ENCODE measurements at places on chromosomes 7 and 10. TPM values are rescaled to one million over a fixed set of nuclear protein-coding genes. Genes with fewer than 3 reads are reported as not detected.

LIPF gene
- not detected for total RNA-seq

KCNIP2 gene
- total RNA-seq: 0.81 TPM

STRIP2 gene
- 16.7 TPM for total RNA-seq

DNA sequence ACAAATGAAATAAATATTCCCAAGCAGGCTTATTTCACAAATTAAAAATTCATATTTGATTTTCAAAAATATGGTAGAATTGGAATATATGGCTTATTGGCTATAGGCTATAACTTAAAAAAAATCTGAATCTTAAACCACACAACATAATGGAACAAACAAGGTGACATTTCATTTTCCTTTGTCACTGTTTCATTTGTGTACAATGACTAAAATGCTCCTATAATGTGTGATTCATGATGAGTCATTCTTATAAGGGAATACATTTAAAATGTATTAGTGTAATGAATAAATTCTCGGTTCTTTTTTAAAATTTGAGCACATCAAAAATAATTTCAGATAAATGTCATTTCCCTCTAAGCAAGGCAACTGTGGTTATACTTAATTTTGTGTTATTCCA is 148.0 kb upstream of the ANK3 start:
- peaks cover 32% of the 10 kb centered on the region for H3K4me1 ChIP-seq
- DNase-seq: no peak
- H3K27me3 ChIP-seq: no peaks in the 10 kb centered on the region
- no peak overlapping the region for H3K4me3 ChIP-seq
- H3K27ac ChIP-seq: no peak overlapping the region

DNA sequence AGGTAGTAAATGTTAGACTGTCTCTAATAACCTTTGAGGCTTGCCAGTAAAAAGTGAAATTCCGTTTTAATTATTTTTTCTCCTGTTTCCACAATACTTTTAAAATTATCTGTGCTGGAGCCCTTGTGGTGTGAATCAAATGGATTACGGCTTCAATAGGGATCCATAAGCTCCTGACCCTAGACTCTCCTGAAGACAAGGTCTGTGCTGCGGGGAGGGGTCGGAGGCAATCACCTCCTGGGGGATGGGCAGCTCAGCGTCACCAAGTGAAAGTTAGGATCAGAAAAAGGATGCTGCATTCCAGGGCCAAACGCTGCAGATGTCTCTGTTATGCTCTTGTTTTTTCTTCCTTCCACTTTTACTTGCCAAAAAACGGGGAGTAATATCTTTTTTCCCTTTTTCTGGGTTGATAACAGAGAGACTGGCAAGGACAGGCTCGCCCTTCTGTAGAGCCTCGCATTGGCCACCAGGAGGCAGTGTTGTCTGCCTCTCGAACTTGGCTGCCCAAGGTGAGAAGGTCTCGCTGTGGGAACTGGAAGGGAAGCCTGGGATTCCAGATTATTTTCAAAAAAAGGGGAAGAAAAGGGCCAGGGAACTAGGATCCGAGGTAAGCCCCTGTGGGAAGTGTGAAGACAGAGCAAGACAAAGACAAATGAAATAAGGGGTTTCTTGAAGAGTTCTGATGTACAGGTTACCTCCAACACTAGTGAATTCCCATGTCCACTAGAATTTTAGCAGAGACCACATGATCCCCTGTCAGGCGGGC is 621.9 kb downstream of the ACTR3B start:
- peaks cover 12% of the 10 kb centered on the region for H3K27me3 ChIP-seq
- H3K4me3 ChIP-seq: no peak overlapping the region
- no peak overlapping the region for H3K27ac ChIP-seq
- no peaks in the 10 kb centered on the region for H3K4me1 ChIP-seq
- peak; percentile 19 for DNase-seq

GRCh38 chr7:74173491-74173865 is 678 bp upstream of the EIF4H start:
- H3K4me1 ChIP-seq: peaks cover 5% of the 10 kb centered on the region
- H3K36me3 ChIP-seq: peaks cover 23% of the 10 kb centered on the region
- H3K27ac ChIP-seq: peak overlapping the region; percentile 83
- peak overlapping the region; percentile 86 for H3K4me3 ChIP-seq
- DNase-seq: no peak

GRCh38 chr10:64096941-64097340 is 575.7 kb downstream of the REEP3 start:
- no peaks in the 10 kb centered on the region for H3K36me3 ChIP-seq
- no peaks in the 10 kb centered on the region for H3K4me1 ChIP-seq
- DNase-seq: no peak
- no peak overlapping the region for H3K4me3 ChIP-seq

DNA sequence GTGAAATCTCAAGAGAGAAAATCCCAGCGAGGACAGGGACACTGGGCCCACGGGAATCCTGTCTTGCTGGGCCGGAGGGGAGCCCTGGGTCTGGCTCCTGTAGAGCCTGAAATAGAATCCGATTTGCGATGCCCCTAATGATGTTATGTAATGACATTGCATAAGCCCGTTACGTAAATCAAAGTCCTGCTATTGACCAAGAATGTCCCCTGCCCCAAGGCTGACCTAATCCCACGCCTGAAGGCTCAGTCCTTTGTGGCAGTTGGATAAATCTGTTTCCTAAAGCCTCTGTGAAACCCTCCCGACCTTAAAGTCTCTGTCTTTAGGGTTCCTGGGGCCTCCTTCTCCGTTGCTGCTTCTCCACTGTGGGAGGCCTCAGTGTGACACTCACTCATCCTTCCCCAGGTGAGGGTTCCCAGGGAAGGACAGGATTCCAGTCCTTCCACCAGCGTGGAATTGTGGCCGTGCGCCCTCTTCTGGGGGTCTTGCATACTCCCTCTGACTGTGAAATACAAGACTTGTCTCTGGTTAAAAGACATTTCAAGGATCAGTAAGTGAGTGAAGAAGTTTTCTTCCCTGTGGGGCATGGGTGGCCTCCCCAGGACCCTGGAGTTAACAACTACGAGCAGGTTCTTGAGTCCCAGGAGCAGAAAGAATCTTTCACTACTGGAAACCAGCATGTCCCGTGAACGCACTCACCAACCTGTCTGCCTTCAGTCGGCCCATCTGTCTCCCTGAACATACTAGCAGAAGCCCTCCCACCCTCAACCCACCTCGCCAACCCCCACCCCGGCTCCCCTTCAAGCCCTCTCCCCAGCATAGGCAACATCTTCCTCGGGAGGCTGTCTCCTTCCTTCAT is 19.8 kb downstream of the ZNF467 start:
- no peaks in the 10 kb centered on the region for H3K4me1 ChIP-seq
- H3K4me3 ChIP-seq: no peak overlapping the region
- H3K27me3 ChIP-seq: no peaks in the 10 kb centered on the region
- DNase-seq: peak; percentile 65

DNA sequence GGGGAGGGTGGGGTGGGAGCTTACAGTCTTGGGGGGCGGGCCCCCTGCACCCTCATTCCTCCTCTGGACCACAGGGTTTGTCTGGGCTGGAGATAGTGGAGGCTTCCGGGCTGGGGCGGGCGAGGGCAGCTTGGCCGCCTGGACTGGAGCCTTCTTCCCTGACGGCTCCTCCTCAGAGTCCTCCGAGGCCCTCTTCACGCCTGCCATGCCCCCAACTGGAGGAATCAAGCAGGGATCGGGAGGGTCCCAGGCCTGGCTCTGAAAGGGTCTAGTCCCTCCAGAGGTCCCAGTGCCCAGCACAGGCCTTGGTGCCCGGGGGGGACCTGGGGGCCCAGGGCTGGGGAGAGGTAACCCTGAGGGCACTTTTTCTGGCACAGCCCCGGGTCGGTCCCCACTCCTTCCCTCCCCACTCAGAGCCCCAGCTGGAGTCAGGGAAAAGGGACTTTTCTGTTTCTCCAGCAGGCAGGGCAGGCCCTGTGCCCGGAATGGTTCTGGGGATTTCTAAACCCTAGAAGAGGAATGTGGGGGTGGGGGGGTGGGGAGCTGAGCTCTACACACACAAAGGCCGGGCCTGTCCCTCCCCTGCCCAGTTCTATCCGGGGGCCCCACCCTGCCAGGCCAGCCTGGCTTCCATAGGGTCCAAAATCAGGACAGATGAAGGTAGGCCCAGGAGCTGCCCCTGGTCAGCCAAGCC is 11.6 kb downstream of the MICALL2 start:
- no peak overlapping the region for H3K4me3 ChIP-seq
- no peak overlapping the region for H3K27ac ChIP-seq
- no peaks in the 10 kb centered on the region for H3K36me3 ChIP-seq
- H3K4me1 ChIP-seq: no peaks in the 10 kb centered on the region
- H3K27me3 ChIP-seq: no peaks in the 10 kb centered on the region
- DNase-seq: no peak

GRCh38 chr10:86931872-86932271 is 25.5 kb downstream of the MMRN2 start:
- no peak for DNase-seq
- peaks cover 2% of the 10 kb centered on the region for H3K36me3 ChIP-seq
- no peak overlapping the region for H3K27ac ChIP-seq
- no peaks in the 10 kb centered on the region for H3K4me1 ChIP-seq
- H3K27me3 ChIP-seq: no peaks in the 10 kb centered on the region

DNA sequence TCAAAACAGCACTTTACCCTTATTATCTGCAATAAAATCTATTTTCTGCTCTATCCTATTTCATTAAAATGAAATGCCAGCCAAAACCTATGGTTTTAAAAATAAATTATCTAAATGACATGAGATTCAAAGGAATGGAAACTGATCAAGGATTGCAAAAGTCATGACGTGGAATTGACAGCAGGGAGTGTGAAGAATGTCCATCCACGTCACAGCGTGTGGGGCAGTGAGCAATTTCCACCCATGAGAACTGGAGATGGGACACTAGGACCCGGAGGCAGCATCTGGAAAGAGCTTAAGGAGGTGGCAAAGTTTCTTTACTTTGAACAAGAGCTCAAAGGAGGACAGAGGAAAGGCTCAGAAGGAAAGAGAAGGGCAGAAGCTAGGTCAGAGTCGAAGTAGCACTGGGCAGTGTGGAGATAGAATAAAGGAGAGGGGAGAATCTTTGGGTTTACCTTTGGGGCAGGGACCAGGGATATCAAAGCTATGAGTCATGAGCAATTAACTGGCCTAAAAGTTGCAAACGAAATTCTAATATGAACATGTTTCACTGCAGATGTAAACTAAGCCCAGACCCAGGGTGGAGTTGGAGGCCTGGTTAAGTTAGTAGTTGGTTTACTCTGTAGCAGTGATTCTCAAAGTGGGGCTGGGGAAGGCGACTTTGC is 24.9 kb upstream of the STK17A start:
- H3K36me3 ChIP-seq: no peaks in the 10 kb centered on the region
- no peaks in the 10 kb centered on the region for H3K4me1 ChIP-seq
- H3K27me3 ChIP-seq: 0 out of 2 replicates have a peak, but pooled peaks cover 2% of the 10 kb centered on the region
- no peak overlapping the region for H3K27ac ChIP-seq

- DNase-seq: no peak
- no peak overlapping the region for H3K4me3 ChIP-seq
Measured at GRCh38 chr10:15120523-15120922, 23.4 kb downstream of the RPP38 start.

Data from SJCRH30 (cell line).